ENCODE measurements at places on chromosomes 3 and 15.

- DNase-seq = no peak
Observed at GRCh38 chr3:196970547-196971093, 2.0 kb upstream of the PIGZ start.

DNA sequence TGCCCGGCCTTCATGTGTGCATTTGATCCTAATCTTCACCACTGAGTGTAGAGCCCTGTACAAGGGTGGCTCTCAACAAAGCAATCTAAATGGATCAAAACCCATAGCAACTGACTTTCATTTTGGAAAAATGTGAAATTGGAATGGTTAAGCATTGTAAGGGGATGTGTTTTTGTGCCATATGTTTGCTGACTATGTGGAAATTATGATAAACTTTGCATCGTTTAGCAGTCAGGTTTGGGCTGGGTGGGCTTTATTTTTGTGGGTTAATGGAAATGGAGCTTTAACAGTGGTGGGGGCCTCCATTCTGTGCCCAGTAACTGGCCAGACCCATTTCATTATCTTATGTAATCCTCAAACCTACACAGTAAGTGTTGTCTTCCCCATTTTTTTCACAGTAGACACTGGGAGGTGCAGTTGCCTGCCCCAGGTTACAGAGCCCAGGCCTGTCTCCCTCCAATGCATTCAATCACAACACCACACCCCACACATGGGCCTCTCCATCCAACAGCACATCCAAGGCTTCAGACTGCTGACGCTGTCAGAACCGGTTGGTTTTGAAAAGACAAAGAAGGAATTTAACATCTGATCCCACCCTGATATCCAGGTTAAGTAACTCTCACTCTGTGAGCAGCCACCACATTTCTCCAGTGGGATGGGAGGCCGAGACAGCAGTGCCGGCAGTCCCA, 136.3 kb upstream of the ABHD17C start:
- DNase-seq = no peak

DNA sequence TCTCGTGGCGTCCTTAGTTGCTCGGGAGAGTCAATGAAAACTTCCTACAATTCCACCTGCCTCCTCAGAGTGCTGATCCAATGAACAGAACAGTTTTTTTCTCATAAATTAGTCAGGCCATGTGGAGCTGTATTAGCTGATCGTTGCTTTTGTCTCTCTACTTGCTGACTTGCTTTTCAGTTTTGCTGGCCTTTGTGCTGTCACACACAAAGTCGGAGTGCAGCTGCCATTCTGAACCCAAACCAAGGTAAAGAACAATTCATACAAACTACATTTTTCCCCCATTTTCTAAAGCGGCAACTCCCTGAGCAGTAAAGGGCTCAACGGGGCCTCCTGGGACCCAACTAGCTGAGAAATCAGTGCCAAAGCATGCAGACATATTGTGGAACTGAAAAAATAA, 43.1 kb downstream of the MEIS2 start:
- no peak for DNase-seq

GRCh38 chr3:123618768-123619484, 34.1 kb upstream of the HACD2 start:
- no peak for DNase-seq

DNA sequence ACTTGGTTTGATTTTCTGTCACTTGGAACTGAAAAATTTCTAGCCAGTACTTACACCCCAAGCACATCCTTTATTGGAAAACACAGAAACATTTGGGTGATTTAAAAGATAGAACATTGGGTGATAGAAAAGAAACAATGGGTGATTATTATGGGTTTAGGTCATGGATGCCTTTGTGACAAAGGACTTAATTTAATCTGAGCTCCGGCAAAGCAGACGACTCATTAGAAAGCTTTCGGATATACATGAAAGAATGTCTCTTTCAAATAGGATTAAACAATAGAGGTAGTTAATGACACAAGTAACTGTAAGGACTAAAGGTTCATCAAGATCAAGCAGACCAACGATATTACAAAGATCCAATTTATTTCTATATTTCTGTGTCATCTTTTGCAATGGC, 37.3 kb upstream of the CNTN4 start:
- no peak for DNase-seq

- DNase-seq = no peak
Observed at GRCh38 chr15:41122849-41123248, 6.8 kb upstream of the INO80 start.

GRCh38 chr3:111051354-111051753, 20.3 kb upstream of the NECTIN3 start:
- no peak for DNase-seq

- DNase-seq = no peak
Observed at GRCh38 chr3:192636517-192637444, 90.6 kb downstream of the FGF12 start.

GRCh38 chr3:192121923-192122322, 605.4 kb downstream of the FGF12 start:
- DNase-seq = no peak

- no peak for DNase-seq
Observed at GRCh38 chr3:51434110-51434509, 43.0 kb downstream of the RBM15B start.

- DNase-seq = no peak
Observed at GRCh38 chr3:15592968-15593367, 8.4 kb downstream of the HACL1 start.

GRCh38 chr3:11186318-11186692, 32.0 kb downstream of the HRH1 start:
- DNase-seq = no peak

DNA sequence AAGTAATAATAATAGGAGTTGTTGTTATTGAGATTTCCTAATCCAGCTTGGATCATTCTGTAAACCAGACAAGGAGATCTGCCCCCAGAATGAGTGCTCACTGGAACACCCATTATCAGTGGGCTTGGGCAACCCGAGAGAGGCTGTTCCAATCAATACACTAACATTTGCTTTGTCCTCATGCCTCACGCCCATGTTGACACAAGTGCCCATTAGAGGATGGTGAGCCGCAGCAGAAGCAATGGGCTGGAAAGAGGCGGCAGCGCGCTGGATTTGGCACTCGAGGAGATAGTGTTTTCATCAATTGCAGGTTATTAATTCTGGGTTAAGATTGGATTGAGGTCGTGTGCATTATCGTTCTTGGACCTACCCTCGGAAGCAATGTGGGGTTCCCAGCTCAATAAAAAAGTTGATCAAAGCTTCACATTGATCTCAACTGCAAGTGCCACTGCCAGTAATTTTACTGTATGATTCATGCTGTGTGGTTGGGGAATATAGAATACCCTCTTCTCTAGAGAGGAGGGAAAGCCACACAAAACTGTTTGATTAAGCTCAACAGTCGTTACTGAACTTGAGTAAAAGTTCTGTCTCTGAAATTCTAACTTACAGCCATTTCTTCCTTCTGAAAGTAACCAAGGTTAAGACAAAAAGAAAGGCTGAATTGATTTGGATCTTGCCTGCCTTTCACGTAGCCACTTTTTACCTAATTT, 15.7 kb downstream of the LYZL4 start:
- no peak for DNase-seq

DNA sequence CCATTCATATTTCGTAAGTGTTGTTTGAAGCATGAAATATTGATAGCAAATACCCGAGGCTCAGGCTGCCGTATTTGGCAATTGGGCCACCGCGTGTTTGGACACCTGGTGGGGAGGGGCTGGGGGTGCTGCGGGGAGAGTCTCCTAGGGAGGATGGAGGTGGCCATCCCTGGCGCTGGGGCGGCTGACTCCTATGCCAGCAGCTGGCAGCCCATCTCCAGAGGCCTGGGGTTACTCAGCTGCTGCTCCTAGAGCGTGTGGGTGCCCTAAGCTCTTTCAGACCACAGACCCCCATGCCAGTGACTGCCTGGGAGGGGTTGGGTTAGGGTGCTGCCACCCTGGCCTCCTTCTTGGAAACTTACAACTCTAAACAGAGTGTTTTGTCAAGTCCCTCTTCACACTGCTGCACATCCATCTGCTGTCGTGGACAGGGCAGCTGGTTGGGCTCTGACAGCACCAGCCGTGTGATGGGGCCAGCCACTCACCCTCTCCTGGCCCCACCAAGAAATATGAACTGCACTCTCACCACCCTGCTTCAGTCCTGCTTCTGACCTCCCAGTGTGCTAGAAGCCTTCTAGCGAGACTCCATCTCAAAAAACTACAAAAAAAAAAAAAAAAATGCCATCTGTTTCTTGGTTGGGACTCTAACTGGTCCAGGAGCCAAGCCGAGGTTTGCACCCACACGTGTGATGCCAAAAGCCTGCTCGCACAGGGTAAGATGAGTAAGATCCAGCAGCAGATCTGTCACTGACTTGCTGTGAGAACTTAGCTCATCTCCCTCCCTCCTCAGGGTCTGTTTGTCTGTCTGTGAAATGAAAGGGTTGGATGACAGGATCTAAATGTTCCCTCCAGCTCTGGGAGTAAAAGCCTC, 156.2 kb downstream of the MEGF11 start:
- DNase-seq = no peak

- DNase-seq = no peak
Observed at GRCh38 chr15:55499151-55499550, 8.9 kb downstream of the DNAAF4 start.

GRCh38 chr3:142366434-142366833, 81.4 kb downstream of the XRN1 start:
- DNase-seq = no peak

- no peak for DNase-seq
Observed at GRCh38 chr15:46322753-46323152, 687.9 kb downstream of the SQOR start.

GRCh38 chr15:100060276-100060926, 281.4 kb downstream of the ADAMTS17 start:
- no peak for DNase-seq

Measured in activated naive CD4-positive, alpha-beta T cell (primary cell).